HEK293T (cell line): ENCODE measurements at places on chromosomes 3 and 15.

GRCh38 chr3:8665407-8665896 is 20.9 kb upstream of the SSUH2 start:
- no peak for DNase-seq

DNA sequence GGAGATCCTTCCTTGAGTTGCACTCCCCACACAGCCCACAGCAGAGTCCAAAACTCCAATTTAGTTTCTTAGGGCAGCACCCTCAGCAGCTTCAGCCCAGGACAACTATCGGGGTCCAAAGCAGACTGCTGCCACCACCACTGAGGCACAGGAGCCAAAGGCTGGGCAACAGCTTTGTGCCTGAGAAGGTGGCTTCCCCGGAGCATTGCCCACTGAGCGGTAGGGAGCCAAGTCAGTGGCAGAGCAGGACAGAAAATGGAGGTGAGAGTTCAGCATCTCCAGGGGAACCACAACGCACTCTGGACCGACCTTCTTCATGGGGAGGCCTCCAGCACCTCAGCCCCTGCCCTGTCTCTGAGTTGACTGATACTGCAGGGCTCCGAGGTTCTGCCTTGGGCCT is 43.4 kb downstream of the CDAN1 start:
- no peak for DNase-seq

DNA sequence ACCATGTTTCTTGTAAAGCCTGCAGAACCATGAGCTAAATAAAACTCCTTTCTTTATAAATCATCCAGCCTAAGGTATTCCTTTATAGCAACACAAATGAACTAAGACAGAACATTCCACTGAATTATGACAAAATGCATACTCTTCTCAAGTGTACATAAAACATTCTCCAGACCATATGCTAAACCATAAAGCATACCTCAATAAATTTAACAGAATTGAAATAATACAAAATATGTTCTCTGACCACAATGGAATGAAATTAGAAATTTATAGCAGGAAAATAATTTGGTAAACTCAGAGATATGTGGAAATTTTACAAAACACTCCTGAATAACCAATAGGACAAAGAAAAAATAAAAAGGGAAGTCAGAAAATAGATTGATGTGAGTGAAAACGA is 88.6 kb downstream of the KLF13 start:
- DNase-seq = no peak

DNA sequence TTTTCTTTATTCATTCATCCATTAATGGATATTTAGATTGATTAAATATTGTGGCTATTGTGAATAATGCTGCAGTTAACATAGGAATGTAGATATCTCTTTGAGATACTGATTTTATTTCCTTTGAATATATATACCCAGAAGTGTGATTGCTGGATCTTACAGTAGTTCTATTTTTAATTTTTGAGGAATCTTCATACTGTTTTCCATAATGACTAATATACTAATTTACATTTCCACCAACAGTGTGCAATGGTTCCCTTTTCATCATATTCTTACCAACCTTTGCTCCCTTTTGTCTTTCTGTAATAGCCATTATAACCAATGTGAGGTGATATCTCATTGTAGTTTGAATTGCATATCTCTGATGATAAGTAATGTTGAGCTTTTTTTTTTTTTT is 106.3 kb downstream of the OTOL1 start:
- no peak for DNase-seq

DNA sequence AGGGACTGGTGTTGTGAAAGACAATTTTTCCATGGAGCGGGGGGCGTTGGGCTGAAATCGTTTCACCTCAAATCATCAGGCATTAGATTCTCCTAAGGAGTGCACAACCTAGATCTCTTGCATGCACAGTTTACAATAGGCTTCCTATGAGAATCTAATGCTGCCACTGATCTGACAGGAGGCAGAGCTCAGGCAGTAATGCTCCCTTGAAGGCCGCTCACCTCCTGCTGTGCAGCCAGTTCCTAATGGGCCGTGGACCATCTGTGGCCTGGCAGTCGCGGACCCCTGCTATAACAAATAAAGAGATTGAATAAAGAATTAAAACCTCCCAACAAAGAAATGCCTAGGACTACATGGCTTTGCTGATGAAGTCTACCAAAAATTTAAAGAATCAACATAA is 25.3 kb upstream of the ANKRD28 start:
- DNase-seq = no peak

- DNase-seq = no peak
Measured at GRCh38 chr15:66763186-66764071, 61.4 kb downstream of the SMAD6 start.

GRCh38 chr3:79846148-79846933 is 78.5 kb upstream of the ROBO1 start:
- peak; percentile 17 for DNase-seq

DNA sequence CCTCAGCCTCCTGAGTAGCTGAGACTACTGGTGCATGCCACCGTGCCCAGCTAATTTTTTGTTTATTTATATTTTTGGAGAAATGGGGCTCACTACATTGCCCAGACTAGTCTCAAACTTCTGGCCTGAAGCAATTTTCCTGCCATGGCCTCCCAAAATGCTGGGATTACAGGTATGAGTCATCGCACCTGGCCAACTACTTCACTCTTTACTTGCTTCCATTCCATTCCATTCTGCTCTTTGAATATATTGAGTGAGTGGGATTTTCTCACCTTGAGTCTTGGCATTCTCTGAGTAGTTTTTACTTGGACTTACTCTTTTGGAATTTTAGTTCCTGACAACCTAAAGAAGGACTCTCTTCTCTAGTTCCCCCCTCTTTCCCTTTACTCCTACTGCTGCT is 93.8 kb upstream of the UNC13C start:
- DNase-seq = no peak

DNA sequence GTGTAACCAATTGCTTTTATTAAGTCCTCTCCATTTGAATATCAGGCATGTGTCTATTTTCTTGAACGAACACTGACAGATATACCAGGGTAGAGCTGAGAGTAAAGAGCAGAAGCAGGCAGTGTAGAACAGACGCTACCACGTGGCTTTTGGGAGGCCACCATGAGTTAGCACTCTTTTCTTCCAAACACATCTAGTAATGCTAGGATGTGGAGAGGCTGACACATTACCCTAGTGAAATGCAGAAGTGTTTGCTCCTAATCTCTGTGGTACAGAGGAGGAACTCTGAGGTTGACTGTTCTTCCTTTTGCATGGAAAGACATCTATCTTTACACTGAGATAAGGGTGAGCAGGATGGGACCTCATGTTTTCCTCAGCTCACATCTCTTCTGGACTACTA is 216.3 kb downstream of the SATB1 start:
- DNase-seq = no peak

DNA sequence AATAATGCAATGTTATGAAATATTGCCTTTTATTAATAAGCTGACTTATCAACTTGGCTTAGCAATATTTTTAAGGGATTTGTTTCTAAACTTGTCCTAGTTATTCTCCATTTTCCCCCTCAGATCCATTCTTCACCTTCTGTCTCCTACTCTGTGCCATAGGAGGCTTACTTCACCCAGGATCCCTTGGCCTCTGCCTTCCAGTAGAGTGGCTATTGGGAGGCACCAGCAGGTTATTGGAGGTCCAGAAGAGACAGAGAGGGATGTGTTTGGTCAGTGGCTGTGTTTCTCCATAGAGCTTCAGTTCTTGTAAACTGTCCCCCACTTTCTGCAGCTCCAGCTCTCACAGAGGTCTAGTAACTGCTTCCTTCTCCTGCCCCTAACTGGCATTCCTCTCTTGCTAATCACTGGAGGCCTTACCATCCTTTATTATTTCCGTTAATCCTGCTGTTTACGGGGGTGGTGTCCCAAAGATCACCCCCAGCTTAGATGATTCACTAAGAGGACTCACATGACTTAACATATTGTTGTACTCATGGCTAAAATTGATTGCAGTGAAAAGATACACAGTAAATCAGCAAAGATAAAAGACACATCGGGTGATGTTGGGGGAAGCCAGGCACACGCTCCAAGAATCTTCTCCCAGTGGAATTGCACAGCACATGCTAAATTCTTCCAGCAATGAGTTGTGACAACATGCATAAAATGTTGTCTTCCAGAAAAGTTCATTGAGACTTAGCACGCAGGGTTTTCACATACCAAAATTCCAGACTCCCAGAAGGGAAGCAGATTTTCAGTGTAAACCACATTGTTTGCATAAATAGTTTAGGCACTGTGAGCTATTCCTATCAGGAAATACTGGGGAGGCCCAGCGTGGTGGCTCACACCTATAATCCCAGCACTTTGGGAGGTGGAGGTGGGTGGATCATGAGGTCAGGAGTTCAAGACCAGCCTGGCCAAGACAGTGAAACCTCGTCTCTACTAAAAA is 67.5 kb downstream of the RPL22L1 start:
- DNase-seq = no peak

DNA sequence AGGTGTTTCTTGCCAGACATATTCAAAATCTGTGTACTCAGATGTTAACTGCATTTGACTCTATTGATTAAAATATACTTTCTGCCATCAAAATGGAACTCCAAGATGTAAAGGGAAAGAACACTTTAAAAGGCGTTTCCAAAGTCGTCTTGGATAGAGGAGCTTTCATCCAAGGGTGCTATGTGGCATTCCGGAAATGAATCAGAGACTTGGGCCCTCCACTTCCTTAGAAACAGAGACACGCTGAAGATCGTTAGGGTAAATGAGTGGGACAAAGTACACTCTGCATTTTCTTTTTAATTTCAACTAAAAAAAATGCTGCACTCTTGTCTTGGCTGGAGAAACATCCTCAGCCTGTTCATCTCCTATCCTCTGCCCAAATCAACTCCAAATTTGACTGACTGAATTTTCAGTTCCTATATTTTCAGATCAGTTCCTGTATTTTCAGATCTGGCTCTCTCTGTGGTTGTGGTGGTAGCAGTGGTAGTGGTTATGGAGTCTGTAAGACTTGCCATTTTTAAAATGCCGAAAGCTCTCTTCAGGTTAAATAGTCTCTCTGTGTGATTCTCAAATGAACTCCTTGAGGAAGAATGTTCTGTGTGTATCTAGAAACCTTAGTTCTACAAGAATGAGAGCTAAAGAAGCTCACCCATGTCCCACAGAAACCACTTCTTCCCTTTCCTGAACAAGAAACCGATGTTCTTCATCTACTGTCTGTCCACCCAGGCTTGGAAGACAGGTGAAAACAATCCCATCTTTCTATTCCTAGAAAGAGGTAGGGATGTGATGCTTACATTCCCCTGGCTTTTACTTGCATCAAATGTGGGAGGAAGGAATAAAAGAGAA is 156.8 kb upstream of the ICE2 start:
- no peak for DNase-seq

DNA sequence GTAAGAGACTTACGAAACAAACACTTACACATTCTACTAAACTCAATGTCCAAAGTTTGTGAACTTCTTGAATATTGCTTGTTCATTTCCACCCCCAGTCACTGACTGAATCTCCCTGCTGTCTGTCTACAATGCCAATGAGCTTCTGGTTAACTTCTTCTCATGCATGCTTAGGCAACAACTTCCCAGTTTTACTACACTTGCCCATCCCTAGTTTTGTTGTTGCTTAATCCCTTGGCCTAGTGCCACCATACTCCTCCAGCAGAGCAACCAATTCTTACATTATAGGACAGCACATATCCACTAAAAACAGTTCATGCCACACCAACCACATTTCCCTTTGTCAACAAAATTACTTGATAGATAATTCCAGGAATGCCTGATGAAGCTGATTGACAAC is 40.9 kb upstream of the CCR2 start:
- no peak for DNase-seq

- DNase-seq = no peak
Measured at GRCh38 chr15:66708389-66708788, 6.4 kb downstream of the SMAD6 start.

GRCh38 chr3:185087419-185087818 is 65.4 kb downstream of the C3orf70 start:
- DNase-seq = no peak

DNA sequence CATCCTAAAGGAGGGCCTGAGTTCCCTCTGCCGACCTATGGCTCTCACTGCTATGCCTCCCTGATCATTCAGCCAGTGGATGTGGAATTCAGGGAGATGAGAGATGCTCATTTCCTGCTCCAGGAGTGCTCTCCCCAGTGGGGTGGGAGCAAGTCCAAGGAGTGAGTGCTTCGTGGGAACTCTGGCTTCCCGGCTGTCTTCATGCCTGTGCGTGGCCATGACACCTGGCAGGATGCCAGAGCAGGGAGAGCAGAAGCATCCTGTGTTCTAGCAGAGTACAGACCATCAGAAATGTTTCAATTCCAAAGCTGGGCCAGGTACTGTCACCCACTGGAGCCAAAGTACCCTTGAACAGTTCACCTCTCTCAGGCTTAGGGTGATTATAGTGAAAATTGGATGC is 45.1 kb downstream of the APH1B start:
- DNase-seq = no peak

DNA sequence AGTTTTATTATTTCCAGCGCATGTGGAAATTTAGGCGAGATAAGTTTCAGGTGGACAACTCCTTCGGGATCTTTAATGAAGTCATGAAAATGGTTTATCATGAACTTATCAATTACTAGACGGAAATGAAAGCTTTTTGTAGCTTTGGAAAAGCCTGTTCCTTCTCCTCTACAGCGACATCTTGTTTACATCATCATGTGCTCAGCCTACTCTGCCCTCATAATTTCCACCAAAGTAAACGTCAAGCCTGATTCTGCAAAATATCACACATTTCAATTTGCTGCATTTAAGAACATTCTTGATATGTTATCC is 64.3 kb upstream of the CGNL1 start:
- DNase-seq = no peak

GRCh38 chr3:168333410-168333935 is 237.7 kb upstream of the GOLIM4 start:
- DNase-seq = no peak

DNA sequence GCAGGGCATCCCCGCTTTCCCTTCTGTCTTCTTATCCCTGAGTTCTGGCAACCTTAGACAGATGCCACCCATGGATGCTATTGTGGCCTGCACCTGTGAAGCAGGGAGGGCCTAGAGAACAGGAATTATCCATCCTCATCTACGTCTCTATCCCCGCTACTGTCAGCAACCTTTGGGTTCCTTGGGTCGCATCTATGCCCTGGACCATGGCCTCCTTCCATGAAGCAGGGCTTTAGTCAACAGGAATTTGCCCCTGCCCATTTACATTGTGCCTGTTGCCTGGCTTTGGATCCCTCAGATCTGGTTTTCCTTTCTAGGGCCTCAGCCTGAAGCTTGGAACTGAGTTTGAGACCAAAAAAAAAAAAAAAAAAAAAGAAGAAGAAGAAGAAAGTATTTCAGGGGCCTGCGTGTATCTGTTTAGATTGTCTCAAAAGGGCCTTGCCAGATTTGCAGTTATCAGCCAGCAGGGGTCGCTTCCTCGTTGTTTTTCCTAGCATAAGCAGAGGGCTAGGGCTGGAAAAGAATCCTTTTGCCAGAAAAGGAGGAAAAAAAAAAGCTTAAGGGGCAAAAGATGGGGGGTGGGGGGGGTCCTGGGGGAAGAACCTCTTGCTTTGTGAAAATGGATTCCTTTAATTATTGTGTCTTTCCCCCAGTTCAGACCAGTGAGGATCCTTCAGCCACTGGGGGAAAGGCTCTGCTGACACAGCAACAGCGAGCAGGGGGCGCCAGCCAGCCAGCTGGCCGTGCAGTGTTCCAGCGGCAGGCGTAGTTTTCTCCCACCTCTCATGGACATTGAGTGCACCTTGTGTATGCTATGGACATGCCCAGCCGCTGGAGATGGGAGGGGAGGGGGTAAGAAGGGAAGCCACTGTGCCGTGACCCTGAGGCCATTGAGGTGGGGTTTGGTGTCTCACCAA is 65.7 kb upstream of the ALDH1L1 start:
- DNase-seq = peak; percentile 68

- DNase-seq = no peak
Measured at GRCh38 chr3:72176537-72177041, 391.6 kb upstream of the PROK2 start.
